ENCODE measurements at places on chromosomes 1 and 21.

GRCh38 chr1:215590779-215591491, 23.8 kb downstream of the KCTD3 start:
- DNase-seq = no peak

GRCh38 chr1:167216809-167217208, 3.9 kb upstream of the POU2F1 start:
- no peak for DNase-seq

- no peak for DNase-seq
Observed at GRCh38 chr1:220356981-220357850, 85.0 kb upstream of the RAB3GAP2 start.

- DNase-seq = peak; percentile 59
Observed at GRCh38 chr1:16375521-16376340, 8.7 kb downstream of the SZRD1 start.

DNA sequence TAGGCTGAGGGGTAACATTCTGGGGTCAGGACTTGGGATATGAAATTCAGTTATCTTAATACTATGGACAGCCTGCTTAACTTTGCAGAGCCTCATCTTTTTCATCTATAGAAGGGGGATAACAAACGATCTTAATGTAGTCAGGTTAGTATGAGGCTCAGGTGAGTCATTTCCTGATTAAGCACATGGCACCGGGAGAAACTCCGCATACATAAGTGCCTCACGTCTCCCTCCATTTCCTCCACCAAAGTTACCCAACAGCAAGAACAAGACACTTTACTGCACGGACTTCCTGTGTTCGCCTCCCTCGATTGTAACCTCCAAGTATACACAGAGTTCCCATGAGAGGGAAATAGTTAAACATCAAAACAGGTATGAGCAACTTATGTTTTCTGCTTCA, 112.7 kb upstream of the COA6 start:
- DNase-seq = peak; percentile 9

DNA sequence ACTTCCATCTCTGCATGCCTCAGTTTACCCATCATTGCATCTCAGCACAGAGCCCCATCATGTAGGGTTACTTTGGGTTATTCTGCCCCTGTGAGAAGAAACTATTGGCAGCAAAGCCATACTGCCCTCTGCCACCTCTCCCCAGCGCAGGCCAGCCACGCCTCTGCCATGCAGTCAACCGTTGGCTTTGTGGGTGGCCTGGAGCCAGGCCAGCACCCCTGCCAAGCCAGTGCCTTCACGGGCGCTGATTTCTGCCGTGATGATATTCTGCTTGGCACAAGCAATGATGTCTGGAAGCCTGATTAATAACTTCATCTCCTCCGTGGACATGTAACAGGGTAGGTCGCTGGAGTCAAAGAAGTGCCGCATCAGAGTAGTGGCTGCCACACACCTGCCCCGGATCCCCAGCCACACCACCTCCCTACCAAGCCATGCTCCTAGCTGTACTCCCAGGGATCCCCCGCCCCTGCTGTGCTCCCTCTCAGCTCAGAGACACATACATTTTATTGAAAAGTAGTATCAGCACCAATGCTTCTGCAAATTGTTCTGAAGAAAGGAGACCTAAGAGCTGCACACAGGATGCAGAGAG, 15.0 kb upstream of the CEP85 start:
- DNase-seq = no peak

DNA sequence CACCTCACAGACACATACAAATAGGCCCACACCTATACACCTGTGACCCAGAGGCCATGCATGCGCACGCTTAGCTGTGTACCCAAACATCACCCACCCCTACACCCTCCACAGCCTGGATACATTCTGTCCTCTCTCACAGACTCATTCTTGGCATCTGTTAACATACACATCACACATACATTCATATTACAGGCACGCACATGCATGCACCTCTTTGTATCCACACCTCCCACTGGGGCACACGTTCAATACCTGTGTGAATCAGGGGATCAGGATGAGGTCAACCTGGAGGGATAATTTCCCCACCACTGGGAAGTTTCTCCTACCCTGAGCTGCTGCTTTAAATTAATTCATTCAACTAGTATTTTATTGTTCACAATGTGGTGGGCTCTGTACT, 35.6 kb upstream of the EPB41 start:
- no peak for DNase-seq

DNA sequence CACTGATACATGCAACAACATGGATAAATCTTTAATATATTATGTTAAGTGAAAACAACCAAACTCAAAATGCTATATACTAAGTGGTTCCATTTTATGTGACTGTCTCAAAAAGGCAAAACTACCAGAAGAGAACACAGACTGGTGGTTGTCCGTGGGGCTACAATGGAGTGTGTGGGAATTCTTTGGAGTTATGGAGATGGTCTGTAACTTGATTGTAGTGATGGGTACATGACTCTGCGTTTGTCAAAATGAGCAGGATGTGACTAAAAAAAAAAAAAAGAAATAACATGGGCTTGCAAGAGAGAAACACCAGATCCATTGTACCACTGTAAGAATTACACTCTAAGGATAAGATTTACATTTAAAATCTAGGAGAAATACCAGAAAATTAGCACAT, 52.2 kb upstream of the KIAA1614 start:
- no peak for DNase-seq

DNA sequence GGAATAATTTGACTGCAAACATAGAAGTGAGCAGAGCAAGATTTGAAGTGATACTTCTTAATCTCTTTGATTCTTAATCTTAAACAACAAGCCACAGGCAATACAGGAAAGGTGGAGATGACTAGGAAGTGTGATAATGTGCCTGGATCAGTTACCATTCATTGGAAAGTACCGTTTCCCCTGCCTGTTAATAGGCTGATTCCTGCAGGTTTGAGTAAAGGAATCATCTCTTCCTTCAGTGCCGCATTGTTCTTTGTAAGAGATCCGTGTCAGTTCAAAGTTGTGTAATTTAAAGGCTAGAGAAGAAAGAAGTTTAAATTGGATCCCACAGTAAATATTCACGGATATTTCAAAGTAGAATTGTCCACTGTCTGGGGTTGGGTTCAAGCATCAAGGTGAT, 43.5 kb upstream of the BCL10 start:
- no peak for DNase-seq

GRCh38 chr1:151189637-151190445, at the start of gene VPS72:
Gene VPS72 (minus strand): TSS chr1:151190197. CDS start chr1:151190121, 76 bp downstream.
- peak; percentile 90 for DNase-seq

- no peak for DNase-seq
Observed at GRCh38 chr1:235366286-235366685, 941 bp upstream of the TBCE start.

GRCh38 chr21:31193761-31194160, 150.3 kb downstream of the TIAM1 start:
- DNase-seq = no peak

- DNase-seq = no peak
Observed at GRCh38 chr21:35071347-35071746, 22.2 kb upstream of the RUNX1 start.

DNA sequence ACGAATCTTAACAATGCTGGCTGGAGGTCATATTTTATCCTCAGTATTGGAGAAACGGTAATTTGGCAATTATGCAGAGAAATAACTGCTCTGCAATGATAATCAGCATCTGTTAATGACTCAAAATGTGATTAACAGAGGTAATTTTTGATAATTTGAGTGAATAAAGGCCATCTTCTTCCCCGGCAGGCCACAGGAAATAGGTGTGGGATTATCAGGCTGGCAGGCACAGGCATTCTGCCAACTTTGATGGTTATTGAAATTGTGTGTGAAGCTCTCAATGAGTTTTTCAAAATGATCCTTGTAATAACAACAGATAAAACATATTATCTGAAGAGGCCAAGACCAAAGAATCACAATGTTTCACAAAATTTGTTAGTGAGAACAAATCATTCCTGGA, 309.0 kb downstream of the PTGER3 start:
- DNase-seq = no peak

All from astrocyte of the spinal cord (primary cell).